Omental fat pad (tissue), 4 donors: ENCODE measurements at places on chromosomes 12 and 14.

DNA sequence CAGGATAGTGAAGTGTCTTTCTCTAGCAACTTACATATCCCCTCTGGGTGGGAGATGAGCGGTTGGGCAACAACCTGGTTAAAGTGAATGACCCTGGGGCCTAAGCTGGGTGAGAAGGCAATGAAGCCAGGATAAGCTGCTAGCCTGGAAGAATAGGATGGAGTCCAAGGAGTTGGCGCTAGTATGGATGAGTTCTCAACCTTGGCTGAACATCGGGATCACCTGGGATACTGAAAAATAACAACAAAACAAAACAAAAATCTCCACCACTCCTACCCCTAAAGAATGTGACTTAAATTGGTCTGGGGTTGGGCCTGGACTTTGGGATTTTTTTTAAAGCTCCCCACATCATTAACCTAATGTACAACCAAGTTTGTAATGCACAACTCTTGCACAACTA is 4.8 kb upstream of the RPS6KA5 start:
- no peak for DNase-seq

- no peak for DNase-seq
Observed at GRCh38 chr12:122672515-122672914, 30.6 kb downstream of the HCAR2 start.

DNA sequence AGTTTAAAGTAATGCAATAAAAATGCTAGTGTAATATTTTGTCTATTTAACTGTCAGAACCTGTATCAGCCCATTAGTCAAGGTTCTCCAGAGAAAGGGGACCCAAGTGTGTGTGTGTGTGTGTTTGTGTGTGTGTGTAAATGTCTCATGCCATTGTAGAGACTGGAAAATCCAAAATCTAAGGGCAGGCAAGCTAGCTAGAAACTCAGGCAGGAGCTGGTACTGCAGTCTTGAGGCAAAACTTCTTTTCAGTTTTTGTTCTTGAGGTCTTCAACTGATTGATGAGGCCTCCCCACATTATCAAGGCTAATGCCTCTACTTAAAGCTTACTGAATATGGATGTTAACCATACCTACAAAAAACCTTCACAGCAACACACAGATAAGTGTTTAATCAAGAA is 126.7 kb downstream of the PRKD1 start:
- DNase-seq, result no peak

GRCh38 chr12:24854017-24854416 is 94.9 kb downstream of the BCAT1 start:
- DNase-seq, result no peak

GRCh38 chr12:113019025-113019424 is 37.5 kb upstream of the DTX1 start:
- no peak for DNase-seq

DNA sequence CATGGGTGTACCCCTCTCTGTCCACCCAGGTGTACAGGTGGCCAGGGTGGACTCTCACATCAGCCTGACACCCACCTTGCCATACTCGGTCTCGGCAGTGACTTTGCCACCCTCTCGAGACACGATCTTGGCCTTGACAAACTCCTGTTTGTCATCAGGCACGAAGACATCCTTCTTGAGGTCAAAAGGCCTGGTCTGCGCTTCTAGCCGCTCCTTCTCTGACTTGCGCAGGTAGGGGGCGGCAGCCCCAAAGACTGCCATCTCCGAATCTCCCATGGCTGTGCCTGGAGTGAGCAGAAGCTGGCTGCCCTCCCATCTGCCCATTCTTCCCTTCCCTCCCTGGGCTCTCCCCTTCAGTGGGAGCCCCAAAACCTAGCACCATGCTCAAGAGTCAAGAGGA is 2.0 kb downstream of the MYH7 start:
- no peak for DNase-seq

DNA sequence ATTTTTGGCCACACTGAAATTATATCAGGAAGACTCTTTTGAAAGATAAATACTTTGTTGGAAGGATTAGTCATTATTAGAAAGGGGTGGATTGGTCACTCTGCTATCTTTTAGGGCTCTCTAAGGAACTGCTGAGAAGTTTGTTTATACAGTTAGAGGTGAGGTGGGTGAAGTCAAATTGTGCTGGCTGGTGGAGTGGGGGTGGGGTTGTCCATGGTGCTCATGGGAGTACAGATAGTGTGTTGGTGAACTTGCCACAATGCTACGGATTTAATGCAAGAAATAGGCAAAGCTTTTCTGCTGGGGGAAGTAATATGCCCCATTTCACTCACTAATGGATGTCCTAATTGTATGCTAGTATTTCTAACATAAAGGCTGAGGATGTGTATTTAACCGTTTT is 35.8 kb downstream of the SUSD6 start:
- DNase-seq, result no peak

DNA sequence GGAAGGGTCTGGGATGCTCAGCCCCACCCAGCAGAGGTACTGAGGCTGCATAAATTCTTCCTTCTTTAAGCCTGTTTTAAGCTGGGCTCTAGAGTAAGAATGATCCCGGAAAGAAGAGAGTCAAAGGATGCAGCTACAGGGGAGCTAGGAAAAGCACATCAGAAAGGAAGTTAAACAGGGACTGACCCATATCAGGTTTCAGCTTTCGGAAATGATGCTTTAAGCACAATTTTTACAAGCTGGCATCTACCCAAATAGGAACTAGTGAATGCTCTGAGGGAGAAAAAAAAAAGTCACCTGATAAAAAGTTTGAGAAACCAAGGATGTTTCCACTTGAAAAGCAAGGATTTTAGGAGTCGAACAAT is 22.0 kb downstream of the TSPAN8 start:
- no peak for DNase-seq

DNA sequence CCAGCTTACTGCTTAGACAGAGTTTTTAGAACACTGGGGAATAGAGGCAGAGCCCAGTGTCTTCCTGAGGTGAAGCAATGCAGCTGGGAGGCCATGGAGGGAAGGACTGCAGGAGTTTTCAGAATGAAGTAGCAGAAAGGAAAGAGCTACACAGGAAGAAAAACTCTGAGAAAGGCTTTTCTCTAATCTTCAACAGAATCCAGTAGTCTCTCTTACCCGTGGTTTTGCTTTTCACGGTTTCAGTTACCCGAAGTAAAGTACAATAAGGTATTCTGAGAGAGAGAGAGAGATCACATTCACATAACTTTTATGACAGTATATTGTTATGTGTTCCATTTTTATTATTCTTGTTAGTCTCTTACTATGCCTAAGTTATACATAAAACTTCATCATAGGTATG is 761.6 kb downstream of the BCL11B start:
- DNase-seq, result no peak

- DNase-seq, result no peak
Observed at GRCh38 chr12:34599530-34600513, 577.5 kb downstream of the ALG10 start.

GRCh38 chr12:20183563-20183962 is 184.8 kb upstream of the PDE3A start:
- DNase-seq, result no peak

GRCh38 chr12:118334939-118335567 is 37.7 kb downstream of the TAOK3 start:
- no peak for DNase-seq

DNA sequence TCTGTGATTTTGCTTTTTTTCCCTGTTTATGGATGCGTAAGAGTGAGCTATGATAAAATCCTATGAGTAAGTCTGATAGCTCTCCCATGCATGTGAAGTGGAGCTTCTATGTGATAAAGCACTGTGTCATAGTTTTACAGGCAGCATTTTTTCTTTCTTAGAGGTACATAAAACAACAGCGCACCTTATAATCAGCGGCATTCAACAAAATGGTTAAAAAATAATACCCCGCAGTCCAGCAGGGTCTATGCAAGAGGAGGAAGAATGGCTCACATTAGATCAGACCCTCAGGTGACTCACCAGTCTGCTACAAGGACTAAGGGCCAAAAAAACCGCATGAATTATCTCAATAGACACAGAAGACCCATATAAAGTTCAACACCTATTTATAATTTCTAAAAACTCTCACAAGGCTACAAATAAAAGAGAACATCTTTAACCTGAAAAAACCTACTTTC is 33.0 kb upstream of the TMEM179 start:
- DNase-seq, result no peak

GRCh38 chr12:123232807-123233504 is at the start of the genes MPHOSPH9 and MTRFR:
Gene MPHOSPH9, minus strand, starts transcription at chr12:123233141. Its CDS starts 2,777 bp downstream, at chr12:123230364.
Gene MTRFR, plus strand, starts transcription at chr12:123233436. Its CDS starts 20,239 bp downstream, at chr12:123253675.
- peak; percentile 96 for DNase-seq

GRCh38 chr12:51401900-51402299 is 10.7 kb upstream of the GALNT6 start:
- no peak for DNase-seq

DNA sequence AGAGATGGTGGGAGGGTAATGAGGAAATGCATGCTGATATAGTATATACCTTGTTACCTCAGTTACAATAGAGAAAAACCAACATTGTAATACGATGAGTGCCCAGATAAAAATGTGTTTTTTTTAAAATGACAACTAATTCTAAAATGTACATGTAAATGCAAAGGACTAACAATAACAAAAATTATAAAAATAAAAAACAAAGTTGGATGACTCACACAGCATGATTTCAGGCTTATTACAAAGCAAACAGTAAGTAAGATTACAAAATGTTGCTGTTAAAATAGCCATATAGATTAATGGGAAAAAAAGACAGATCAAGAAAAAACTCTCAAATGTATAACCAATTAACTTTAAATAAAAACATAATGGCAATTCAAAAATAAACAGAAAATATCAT is 1099.4 kb downstream of the FSCB start:
- no peak for DNase-seq

- no peak for DNase-seq
Observed at GRCh38 chr12:7395950-7396349, 48.0 kb downstream of the CD163L1 start.

DNA sequence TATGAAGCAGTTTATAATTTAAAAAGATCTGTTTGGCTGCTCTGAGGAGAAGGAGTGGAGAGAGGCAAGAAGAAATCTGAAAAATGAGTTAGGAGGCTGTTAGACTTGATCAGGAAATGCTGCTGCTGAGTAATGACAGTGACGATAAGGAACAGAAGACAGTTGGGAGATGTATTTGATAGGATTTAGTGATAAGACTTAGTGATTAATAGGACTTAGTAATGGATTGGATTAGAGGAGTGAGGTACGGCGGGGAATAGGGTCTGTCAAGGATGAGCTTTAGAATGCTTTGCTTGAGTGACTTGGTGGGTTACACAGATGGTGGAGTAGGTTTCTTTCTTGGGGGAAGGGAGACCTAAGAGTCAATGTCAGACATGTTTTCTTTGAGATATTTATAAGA is 31.7 kb downstream of the UNC79 start:
- DNase-seq, result no peak

DNA sequence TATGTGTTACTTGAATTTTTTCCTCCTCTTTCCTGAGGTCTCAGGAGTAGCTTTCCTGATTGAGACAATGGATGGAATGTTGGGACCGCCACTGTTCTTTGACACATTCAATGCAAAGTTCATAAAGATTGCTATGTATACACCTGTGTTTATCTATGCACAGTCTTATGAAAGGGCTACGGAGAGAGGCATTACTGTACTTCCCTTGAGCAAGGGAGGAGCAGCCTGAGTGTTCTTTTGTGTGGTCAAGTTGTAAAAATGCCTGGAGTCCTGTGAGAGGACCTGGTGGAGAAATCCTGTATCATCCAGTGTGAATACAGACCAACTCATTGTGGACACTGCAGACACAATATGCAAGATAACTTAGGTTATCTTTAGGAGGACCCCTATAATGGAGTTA is 1.2 kb downstream of the SRGAP1 start:
- DNase-seq, result no peak

DNA sequence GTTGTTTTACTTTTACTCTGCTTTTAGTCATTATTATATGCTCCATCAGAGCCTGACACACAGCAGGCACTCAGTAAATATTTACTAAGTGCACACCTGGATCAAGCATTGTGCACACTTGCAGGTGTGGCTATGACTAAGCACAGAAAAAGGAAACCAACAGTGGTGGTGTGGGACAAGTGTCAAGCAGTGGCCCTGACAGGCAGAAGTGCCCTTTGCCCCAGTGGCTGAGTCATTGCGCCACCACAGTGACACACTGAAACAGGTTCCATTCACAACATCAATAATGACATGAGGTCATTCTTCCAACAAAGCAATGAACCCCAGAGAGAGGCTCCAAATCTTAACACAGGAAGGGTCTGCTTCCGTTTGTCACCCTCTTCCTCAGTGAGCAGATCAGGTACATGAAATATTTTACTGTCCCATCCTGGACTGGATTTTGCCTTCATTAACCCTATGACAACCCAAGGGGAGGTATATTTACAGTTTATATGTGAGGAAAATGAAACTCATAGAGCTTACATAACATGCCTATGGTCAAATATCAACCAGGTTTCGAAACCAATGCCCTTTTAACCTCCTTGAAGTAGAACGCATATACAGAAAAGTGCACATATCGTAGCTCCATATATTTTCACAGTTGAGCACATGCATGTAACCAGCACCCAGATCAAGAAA is 82.6 kb upstream of the GTF2A1 start:
- DNase-seq, result no peak

GRCh38 chr14:90760591-90761316 is 55.5 kb downstream of the TTC7B start:
- no peak for DNase-seq

DNA sequence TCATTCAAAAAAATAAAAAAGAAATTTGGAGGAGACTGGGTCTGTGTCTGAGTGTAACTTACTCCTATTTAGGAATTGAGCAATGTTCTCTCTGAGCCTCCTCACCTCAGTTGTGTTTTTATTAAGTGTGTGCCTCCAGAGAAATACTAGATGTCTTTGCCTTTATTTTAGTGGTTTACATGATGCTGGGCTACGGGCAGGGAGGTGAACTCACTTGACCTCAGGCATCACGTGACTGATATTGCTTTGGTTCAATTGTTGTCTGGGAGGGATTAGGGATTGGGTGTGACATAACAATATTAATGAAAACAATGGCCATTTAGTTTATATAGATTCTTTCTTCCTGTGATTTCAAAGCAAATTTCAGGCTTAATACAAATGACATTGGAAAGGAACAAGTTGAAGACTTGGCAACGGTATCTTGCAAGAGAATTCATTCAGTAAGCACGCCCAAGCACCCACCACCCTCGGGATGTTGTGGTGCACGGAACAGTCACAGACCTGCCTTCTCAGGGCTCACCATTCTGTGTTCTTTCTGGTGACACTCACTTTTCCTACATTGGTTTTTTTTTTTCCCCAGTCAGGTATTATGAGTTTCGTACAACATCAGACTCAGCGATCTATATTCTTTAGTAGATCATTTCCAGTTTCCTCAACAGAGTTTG is 77.5 kb downstream of the BMP4 start:
- DNase-seq, result no peak

DNA sequence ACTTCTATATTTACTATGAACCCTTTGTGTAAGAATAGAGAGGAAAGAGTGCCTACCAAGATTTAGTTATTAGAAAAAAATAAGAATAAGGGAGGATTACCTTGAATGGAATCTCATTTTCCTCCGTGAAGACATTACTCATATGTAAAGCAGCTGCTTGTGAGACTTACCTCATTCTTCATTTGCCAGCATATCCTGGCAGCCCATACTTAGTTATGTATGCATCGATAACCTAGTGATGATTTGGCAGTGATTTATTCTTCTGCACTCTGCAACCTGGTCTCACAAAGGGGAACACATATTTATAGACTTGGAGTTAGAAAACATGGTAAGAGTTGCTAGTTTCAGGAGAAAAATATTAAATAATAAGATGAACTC is 56.8 kb downstream of the LRFN5 start:
- DNase-seq, result no peak
